Right hindlimb (tissue), 1 donor: ENCODE measurements at places on chromosomes 4 and X.

DNA sequence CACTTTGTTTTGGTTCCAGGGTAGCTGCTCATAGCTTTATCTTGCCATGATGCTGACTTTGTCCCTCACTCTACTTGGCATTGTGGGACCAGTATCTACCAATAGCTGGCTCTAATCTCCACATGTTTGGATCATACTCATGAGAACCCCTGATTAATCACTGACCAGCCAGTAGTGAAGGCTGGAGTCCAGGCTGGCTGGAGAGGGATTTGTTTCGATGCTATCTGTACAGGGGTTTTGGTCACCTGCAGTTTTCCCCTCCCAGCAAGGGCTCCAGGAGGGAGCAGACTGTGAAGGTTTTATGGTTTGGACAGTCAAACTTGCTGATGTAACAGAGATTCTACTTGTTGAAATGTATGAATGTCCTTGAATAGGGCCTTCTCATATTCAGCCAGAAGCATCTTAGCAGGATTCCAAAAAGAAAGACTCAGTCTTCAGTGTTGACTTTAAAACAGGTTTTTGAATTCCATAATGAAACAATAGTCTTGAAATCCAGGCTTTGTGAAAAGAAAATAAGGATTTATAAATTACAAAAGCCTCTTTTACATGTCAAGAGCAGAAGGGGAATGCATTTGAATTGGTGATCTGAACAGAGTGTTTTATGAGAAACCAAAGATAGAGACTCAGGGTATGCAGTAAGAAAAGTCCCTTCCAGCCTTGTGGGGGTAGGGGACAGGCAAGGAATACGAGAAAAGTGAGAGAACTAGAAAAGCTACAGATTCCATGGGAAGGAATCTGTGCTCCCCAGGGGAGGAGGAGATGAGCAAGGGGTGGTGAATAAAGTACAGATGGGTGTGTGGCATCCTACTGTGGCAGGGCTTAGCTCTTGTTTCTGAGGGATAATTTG is 103.1 kb upstream of the SHISA3 start:
- DNase-seq: no peak

DNA sequence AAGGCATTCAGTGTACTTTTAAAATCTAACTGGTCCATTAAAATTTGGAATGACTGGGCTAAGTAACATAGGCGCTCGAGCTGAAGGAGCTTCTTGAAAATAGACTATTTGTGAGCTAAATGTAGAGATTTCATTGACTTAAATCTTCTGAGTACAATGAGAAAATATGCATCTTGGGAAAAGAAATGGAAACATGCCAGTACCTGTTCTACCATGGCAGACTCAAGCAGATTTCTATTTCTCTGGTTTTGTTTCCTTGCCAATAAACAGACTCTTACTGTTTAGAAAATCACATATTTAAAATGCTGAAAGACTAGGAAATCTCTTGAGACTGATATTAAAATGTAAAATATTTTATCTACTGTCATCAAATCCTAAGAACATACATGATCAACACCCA is 678.1 kb downstream of the FAT4 start:
- no peak for DNase-seq

DNA sequence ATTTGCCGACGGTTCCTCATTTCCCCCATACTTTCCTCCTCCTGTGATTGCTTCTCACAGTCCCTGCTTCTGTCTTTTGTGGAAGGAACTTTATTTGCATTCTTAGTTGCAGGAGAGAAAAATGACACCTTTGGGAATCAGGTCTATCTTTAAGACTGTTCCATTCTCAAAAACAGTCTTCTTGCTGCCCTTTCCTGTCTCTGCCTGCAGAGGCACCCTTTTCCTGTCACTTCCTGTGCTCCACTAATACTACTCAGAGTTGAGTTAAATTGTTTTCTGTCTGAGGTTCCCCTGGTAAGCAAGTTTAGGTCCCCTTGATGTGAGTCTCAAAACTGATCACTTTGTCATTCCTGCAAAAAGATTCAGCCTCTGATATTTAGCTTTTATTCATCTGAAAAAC is 208.8 kb upstream of the CLNK start:
- DNase-seq: no peak

DNA sequence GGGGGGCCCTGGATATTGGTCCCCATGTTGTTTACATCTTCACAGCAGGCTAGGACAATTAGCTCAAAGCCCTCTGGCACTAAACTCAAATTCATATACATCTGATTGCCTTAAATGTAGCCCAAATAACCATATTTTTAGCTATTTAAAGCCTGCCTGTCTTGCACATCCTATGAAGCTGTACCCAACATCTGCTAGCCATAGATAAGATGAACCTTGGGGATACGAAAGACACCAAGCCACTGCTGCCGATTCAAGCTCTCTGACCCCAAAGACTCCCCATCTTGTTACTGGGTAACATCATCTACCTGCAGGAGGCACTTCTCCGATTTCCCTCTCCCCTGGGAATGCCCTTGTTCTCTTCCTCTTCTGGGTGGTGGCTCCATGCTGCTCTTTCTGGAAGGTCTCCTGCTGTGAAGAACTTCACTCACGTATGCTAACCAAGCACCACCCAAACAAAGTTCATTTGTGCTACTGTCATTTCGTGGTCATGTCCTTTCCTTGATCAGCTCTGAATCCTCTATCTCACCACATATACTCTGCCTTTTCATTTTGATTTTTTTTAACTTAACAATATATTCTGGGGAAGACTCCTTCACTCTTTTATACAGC is 107.7 kb upstream of the ATXN3L start:
- DNase-seq: no peak

DNA sequence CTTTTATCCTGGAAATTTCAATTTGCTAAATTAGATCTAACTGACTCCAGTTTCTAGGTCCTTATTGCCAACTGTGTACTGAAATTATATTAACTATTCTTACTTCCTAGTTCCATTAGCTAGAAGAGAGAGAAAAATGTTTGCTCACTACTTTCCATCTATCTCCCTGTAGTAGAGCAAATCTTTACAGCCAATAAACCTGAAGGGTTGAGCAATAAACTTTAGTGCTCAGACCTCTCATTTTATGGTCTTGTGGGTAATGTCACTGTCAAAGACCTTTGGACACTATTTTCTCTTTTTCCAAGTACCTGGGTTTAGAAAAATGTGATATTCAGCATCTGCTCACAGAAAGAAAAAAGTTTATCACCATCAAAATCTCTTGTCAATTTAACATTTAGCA is 237.5 kb upstream of the GEMIN8 start:
- DNase-seq: no peak

- DNase-seq: peak; percentile 35
Measured at GRCh38 chrX:103343105-103343504, 13.1 kb downstream of the TCEAL7 start.

- DNase-seq: no peak
Measured at GRCh38 chr4:19987746-19988145, 264.0 kb upstream of the SLIT2 start.

- no peak for DNase-seq
Measured at GRCh38 chrX:46279925-46280313, 265.3 kb downstream of the ZNF674 start.

DNA sequence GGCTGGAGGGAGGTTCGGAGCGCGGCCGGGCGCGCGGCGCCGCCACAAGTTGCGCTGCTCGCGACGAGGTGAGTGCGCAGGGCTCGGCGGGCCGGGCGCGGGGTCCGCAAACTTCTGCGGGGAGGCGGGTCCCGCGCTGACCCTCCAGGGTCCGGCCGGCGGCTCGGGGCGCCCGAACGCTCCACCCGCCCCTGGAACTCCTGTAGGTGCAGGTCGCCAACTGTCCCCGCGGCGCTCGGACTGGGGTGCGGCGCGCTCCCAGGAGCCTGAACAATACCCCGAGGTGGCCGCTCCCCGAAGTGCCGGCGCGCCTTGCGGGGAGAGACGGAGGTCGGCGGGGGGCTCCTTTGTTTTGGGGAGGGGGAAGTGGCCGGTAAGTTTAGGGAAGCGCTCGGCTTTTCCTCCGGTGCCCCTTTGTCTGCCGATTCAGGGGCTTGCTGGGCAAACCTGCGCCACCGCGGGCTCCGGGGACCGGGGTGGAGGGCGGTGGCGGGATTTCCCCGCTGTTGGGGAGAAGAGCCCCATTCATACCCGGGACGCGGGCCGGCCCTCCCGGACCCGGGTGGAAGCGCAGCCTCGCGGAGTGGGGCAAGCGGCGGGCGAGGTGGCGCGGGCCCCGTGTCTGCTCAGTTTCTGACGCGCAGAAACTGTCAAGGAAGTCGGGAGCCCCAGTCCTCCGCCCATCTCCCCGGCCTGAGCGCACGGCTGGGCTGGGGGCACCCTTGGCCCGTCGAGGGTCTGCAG is 694 bp downstream of the TBL1X start:
- peak; percentile 39 for DNase-seq

DNA sequence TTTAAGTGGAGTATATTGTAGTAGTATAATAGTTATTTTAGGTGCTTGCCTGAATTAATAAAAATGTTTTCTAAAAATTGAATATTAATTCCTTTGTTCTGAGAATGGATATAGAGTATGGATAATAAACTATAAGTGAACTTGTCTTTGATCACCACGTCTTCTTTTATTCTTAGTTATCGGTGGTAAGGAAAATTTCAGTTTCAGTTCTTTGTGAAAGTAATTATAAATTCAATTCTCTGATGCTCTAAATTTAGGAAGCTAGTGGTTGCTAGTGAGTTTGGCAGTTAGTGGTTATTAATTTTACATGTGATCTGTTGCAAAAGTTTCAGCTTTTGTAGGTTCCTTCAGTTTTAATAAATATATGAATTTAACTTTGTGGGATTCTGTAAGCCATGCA is 30.8 kb downstream of the MRPL1 start:
- DNase-seq: no peak

GRCh38 chr4:166839615-166840251 is 394.6 kb downstream of the SPOCK3 start:
- no peak for DNase-seq

GRCh38 chrX:8433109-8434062 is 31.2 kb upstream of the VCX3B start:
- DNase-seq: no peak

- DNase-seq: no peak
Measured at GRCh38 chr4:175970724-175971123, 94.9 kb upstream of the WDR17 start.

DNA sequence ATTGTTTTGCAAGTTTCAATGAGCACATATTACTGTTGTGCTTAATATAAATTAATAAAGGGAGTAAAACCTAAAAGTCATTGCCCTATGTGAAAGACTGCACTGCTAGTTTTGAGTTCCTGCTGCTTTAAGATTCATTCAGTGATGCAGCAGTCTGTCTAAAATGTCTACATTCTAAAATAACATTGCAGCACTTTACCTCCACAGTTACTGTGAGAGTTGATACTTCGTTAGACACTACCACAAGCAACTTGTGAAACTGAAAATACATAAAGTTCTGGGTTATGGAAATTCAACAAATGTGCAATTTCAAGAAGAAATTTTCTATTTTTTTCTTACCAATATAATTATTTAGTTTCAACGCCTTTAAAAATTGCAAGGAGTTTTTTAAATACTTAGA is 1175.2 kb upstream of the DIAPH2 start:
- DNase-seq: no peak

DNA sequence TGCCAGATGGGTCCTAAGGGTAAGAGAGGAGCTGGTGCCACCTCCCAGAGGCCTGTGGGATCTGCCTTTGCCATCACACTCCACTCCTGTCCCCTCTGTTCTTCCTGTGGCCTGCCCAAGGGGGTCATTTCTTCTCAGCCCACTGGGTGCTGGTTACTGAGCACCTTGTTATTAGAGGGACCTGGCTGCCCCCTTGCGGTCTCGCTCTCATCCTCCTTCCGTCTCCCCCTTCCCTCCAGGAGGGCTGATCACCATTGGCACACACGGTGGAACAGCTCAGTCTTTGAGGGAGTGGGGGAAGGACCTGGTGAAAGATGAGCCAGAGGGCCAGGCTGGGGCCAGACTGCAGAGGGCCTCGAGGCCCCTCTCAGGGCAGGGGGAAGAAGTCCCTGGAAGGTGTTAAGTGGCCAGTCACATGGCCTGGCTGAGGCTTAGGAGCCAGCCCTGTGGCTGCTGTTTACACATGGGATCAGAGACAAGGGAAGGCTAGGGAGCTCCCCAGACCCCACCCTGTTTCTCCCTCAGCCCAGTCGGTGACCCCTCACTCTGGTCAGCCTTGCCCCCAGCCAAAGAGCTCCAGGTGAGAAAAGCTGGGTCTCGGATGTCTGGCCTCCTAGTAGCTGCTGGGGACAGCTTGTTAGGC is 68.1 kb downstream of the MTMR1 start:
- no peak for DNase-seq

- DNase-seq: peak; percentile 86
Measured at GRCh38 chr4:8278421-8279287, 9.1 kb downstream of the HTRA3 start.

- DNase-seq: no peak
Measured at GRCh38 chr4:6714954-6715353, 1.0 kb upstream of the BLOC1S4 start.

GRCh38 chr4:152613841-152614721 is 65.7 kb downstream of the TMEM154 start:
- DNase-seq: no peak

GRCh38 chr4:179871726-179872125 is 2371.5 kb upstream of the TENM3 start:
- no peak for DNase-seq

DNA sequence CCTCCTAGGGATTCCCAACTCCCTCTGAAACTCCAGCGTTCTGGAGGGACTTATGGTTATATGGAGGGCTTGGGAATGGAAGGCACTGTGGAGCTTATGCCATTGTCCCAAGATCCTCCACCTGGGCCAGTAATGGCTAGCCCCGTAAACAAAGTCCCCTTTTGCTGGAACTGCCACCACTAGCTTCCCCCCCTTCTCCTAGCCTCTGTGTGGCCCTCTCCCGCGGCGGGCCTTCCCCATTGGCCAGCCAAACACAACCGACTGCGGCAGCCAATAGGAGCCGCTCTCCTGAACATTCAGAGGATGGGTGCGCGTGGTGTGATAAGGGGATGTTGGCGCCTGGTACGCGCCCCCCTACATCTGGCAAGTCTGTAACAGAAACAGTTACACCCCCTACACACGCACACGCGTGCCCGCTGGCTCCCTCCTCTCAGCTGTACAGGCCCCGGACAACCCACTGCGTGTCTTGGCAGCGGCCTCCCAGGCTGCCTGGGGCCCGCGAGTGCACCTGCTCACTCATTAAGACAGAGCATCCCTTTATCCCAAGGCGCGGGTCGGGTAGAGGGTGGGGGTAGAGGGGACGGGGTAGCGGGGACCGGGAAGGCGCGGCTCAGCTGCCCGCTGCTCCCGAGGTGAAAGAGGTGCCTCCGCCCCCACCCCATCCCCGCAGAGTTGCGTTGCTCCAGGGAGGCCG is 863 bp upstream of the RAB33A start:
- DNase-seq: peak; percentile 35

DNA sequence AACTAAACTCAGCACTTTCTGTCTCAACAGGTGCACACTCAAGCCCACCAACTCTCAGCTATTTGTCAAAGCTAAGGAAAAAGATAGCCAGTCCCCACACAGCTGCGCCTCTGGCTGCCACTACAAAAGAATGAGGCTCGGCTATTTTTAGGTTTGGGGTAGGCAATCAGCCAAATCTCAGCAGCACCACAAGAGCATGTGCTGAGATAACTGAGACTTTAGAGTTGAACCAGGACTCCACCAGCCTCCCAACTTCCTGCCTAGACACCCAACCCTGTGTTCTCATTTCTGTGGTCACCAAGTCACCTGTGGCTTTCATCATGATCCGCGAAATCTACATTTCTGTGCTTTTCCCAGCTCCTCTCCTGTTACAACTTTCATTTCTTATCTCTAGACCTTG is 28.0 kb downstream of the DMD start:
- DNase-seq: peak; percentile 63
